ENCODE measurements at places on chromosomes 4 and X. TPM values are rescaled to one million over a fixed set of nuclear protein-coding genes. Genes with fewer than 3 reads are reported as not detected.

DNA sequence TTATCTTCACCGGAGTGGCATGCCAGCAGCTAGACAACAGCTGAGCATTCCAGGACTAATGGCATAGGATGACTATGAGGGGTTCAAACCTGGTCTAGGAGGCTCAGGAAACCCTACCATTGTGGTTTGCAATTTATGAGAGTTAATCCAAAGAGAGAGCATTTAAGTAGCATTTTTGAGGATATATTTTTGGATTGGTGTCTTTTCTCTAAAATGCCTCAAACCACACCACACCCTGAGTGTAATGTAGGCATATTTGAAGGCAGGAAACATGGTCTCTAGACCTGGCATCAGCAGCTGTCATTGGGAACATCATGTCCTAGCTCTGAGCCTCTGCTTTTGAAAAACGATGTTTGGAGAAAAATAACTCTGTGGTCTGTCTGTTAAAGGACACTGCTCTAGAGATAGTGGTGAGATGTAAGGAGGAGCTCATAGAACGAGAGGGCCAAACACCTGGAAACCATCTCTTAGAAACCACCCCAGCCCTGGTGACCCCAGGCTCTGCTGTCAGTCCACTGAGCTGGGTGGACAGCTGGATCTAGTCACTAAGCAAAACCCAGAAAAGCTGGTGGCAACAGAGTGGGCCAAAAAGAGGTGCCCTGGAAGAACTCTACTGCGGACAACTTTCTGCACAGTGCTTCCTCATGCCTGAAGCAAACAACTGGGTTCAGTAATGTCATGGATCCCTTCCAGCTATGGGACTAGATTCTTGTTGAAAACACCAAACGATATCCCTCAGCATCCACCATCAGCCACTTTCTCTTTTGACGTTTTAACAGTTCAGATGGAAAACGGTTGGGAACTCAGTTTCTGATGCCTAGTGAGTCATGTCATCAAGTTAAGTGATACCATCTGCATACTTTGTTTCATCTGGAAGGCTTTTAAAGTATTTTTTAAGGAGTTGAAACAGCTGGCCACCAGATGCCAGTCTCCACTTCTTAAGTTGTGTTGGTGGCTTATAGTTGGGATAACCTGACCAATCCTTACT lies 100.2 kb upstream of the C1QTNF7 start:
- H3K4me3 ChIP-seq = no peak overlapping the region
- no peak for DNase-seq
- H3K4me1 ChIP-seq = peaks cover 3% of the 10 kb centered on the region
- H3K27me3 ChIP-seq = peaks cover 3% of the 10 kb centered on the region

GRCh38 chr4:88429401-88429800 lies 27.5 kb upstream of the HERC5 start:
- H3K4me1 ChIP-seq = peaks cover 3% of the 10 kb centered on the region
- H3K27me3 ChIP-seq = no peaks in the 10 kb centered on the region
- no peak overlapping the region for H3K4me3 ChIP-seq
- H3K27ac ChIP-seq = no peak overlapping the region
- DNase-seq = no peak

- peaks cover 5% of the 10 kb centered on the region for H3K27me3 ChIP-seq
- no peak for DNase-seq
- H3K4me1 ChIP-seq = no peaks in the 10 kb centered on the region
- no peaks in the 10 kb centered on the region for H3K36me3 ChIP-seq
- H3K4me3 ChIP-seq = no peak overlapping the region
- H3K27ac ChIP-seq = no peak overlapping the region
Measured at GRCh38 chr4:174135530-174135929, 147.9 kb downstream of the FBXO8 start.

GRCh38 chrX:136347706-136348105 lies 46.9 kb downstream of the ADGRG4 start:
- no peaks in the 10 kb centered on the region for H3K36me3 ChIP-seq
- H3K27ac ChIP-seq = no peak overlapping the region
- no peak overlapping the region for H3K4me3 ChIP-seq
- H3K27me3 ChIP-seq = peaks cover 9% of the 10 kb centered on the region

DNA sequence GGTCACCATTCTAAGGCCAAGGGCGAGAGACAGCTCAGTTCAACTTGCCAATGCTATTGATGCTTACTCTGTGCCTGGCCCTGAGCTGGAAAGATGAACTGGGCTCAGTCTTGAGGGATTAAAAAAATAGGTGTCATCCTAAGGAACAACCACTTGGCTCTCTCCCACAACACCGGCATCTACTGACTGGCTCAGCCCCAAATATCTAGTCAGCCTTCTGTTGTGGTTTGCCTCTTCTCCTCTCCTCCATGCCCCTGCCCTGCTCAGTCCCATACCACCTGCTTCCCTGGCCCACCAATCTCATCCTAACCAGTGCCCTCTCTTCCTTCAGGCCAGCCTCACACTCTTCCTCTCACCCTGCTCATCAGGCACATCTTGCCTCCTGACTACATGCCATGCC lies 29.6 kb downstream of the KDM5C start:
- no peak for DNase-seq
- H3K36me3 ChIP-seq = peaks cover 14% of the 10 kb centered on the region
- H3K27ac ChIP-seq = no peak overlapping the region
- H3K4me1 ChIP-seq = peaks cover 2% of the 10 kb centered on the region
- H3K27me3 ChIP-seq = no peaks in the 10 kb centered on the region

GRCh38 chrX:28638775-28639174 lies 51.5 kb downstream of the IL1RAPL1 start:
- H3K4me1 ChIP-seq = no peaks in the 10 kb centered on the region
- no peak overlapping the region for H3K4me3 ChIP-seq
- DNase-seq = no peak
- no peak overlapping the region for H3K27ac ChIP-seq

GRCh38 chr4:157992038-157992705 lies 180.7 kb downstream of the GASK1B start:
- no peak overlapping the region for H3K27ac ChIP-seq
- H3K27me3 ChIP-seq = no peaks in the 10 kb centered on the region
- H3K36me3 ChIP-seq = no peaks in the 10 kb centered on the region
- H3K4me3 ChIP-seq = no peak overlapping the region
- H3K4me1 ChIP-seq = no peaks in the 10 kb centered on the region

DNA sequence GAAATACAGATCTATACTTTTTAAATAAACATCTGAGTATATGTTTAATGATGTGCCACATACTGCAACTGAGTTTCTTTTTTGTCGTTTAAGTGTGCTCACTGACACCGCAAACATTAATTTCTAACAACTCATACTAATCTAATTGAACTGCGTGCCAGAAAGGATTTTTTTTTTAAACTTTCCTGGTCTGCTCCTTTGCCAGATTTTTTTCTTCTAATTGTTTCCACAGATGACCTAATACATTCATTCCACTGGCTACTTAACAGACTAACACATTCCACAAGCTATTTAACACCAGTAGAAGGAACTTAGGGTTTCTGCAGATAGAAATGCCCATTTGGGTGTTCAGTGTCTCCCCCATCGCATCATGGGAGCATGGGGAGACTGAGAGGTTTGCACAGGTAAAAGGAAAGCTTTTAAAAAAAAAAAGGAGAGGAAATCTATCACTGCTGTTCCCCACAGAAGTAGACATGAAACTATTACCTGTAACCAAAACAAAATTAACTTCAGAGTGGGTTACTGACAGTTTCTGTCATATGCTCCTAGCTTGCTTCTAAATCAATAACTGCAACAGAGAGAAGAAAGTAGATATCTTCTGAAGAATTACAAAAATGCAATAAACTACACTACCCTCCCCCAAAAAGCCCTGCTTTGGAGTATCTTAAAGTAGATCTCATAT lies 31.6 kb downstream of the SH3KBP1 start:
- no peak for DNase-seq
- H3K4me3 ChIP-seq = peak overlapping the region; percentile 62
- peak overlapping the region; percentile 86 for H3K27ac ChIP-seq
- peaks cover 12% of the 10 kb centered on the region for H3K36me3 ChIP-seq
- no peaks in the 10 kb centered on the region for H3K27me3 ChIP-seq

DNA sequence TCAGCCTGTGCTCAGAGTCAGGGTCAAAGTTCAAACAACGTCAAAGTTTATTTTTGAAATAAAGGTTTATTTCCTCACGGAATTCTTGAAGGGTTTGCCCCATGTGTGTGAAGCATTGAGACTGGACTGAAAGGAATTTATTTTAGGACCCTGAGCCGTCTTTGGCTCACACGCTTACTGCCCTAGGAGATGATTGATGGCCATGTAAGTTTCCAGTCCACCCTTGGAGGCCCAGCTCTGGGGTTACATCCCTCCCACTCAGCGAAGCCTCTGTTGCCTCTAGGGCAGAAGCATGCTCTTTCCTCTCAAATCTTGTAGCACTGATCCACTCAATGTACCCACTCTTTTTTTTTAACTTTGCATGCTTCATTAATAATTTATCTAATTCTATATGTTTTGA lies 4.5 kb upstream of the NHSL2 start:
- H3K36me3 ChIP-seq = no peaks in the 10 kb centered on the region
- no peak overlapping the region for H3K27ac ChIP-seq
- no peaks in the 10 kb centered on the region for H3K4me1 ChIP-seq
- peaks cover 29% of the 10 kb centered on the region for H3K27me3 ChIP-seq
- no peak for DNase-seq

DNA sequence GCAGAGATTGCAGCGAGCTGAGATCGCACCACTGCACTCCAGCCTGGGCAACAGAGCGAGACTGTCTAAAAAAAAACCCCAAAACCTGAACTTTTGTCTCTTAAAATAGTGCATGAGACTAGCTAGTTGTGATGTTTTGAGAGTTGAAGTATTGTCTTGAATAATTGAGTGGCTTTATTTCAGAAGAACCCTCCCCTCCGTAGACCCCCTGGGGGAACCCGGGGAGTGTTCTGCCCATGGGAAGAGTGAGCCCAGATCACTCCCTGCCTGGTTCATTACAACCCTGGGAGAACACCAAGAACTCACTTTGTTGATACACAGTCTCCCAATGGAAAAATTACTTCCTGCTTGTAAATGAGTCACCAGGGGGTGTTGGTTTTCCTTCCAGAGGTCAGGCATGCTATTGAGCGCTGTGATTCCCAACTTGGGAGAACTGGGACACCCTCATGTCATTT lies 65.3 kb upstream of the SHISA3 start:
- DNase-seq = no peak
- no peaks in the 10 kb centered on the region for H3K4me1 ChIP-seq
- no peaks in the 10 kb centered on the region for H3K36me3 ChIP-seq
- no peak overlapping the region for H3K4me3 ChIP-seq
- H3K27me3 ChIP-seq = peaks cover 7% of the 10 kb centered on the region

GRCh38 chr4:108427946-108428485 lies 192.4 kb upstream of the RPL34 start:
- peaks cover 5% of the 10 kb centered on the region for H3K36me3 ChIP-seq
- no peak overlapping the region for H3K4me3 ChIP-seq
- no peak for DNase-seq
- H3K27me3 ChIP-seq = no peaks in the 10 kb centered on the region
- H3K27ac ChIP-seq = no peak overlapping the region

DNA sequence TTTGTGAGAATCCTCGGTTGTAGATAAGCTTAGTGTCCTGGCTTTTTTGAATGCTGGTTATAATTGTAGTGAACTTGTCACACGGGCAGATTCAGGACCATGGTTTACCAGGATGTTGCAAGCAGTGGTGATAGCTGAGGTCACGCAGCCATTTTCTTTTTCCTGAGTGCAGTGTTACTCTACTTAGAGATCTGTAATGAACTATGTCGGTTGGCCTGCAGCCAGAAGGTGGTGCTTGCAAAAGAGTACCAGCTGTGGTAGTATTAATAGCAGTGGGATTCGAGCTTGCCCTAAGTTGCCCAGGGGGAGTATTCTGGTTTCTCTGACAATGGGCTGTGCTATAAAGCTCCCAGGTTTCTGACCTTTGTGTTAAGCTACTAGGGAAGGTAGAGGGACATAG lies 368.9 kb downstream of the SLITRK2 start:
- H3K27ac ChIP-seq = no peak overlapping the region
- H3K36me3 ChIP-seq = no peaks in the 10 kb centered on the region
- no peaks in the 10 kb centered on the region for H3K4me1 ChIP-seq
- DNase-seq = no peak
- no peaks in the 10 kb centered on the region for H3K27me3 ChIP-seq
- no peak overlapping the region for H3K4me3 ChIP-seq

- H3K4me1 ChIP-seq = no peaks in the 10 kb centered on the region
- H3K27ac ChIP-seq = no peak overlapping the region
- no peak for DNase-seq
- H3K36me3 ChIP-seq = no peaks in the 10 kb centered on the region
- no peaks in the 10 kb centered on the region for H3K27me3 ChIP-seq
Measured at GRCh38 chr4:176638992-176639391, 153.7 kb downstream of the VEGFC start.

DNA sequence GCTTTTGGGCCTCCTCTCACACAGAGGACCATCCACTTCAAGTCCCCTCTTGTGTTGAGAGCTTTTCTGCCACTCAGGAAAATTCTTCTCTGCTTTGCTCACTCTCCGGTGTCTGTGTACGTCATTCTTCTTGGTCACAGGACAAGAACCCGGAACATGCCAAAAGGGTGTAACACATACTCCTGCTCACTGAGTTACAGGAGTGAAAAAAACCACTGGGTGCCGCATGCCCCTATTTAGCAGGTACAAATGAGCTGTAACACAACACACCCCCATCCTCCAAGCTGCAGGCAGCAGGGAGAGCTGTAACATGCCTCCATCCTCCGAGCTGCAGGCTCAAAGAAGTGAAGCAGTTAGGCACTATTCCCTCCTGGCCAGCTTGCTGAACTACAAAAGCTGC lies 13.0 kb upstream of the CXCL2 start:
- H3K36me3 ChIP-seq = no peaks in the 10 kb centered on the region
- no peaks in the 10 kb centered on the region for H3K4me1 ChIP-seq
- no peak overlapping the region for H3K4me3 ChIP-seq
- no peak overlapping the region for H3K27ac ChIP-seq
- DNase-seq = no peak

- no peaks in the 10 kb centered on the region for H3K4me1 ChIP-seq
- H3K36me3 ChIP-seq = no peaks in the 10 kb centered on the region
- no peak overlapping the region for H3K4me3 ChIP-seq
- no peaks in the 10 kb centered on the region for H3K27me3 ChIP-seq
- no peak overlapping the region for H3K27ac ChIP-seq
Measured at GRCh38 chrX:102979536-102979935, 42.5 kb downstream of the RAB40AL start.

DNA sequence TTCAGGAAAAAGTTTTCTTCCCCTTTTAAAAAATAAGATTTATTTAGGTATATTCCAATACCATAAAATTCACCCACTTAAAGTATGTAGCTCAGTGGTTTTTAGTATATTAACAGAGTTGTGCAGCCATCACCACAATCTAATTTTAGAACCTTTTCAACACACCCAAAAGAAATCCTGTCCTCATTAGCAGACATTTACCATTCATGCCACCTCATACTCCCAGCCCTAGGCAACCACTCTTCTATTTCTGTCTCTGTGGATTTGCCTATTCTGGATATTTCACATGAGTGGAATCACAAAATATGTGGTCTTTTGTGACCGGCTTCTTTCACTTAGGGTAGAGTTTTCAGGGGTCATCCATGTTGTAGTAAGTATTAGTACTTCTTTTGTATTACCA lies 7.4 kb downstream of the ZNF81 start:
- DNase-seq = no peak
- H3K36me3 ChIP-seq = peaks cover 24% of the 10 kb centered on the region
- no peak overlapping the region for H3K4me3 ChIP-seq
- H3K4me1 ChIP-seq = no peaks in the 10 kb centered on the region
- H3K27me3 ChIP-seq = no peaks in the 10 kb centered on the region

REELD1 gene
- total RNA-seq = 0.55 TPM

OTUD4 gene
- 43.4 TPM for total RNA-seq

OSTC gene
- total RNA-seq = 55.0 TPM

F9 gene
- not detected for total RNA-seq

DMP1 gene
- total RNA-seq = not detected

SPANXN3 gene
- total RNA-seq = not detected

NKX3-2 gene
- not detected for total RNA-seq

CXCL1 gene
- not detected for total RNA-seq

All from activated naive CD8-positive, alpha-beta T cell treated with anti-CD3 and anti-CD28 coated beads, Interleukin-2, amount 10 ng/mL, durations not matched to agents 7 days and 5 days (primary cell).